ENCODE measurements at places on chromosomes 11 and 22. TPM values are rescaled to one million over a fixed set of nuclear protein-coding genes. Genes with fewer than 3 reads are reported as not detected.

GRCh38 chr11:122207921-122208764 lies 92.1 kb upstream of the BLID start:
- H3K4me1 ChIP-seq, result peaks cover 46% of the 10 kb centered on the region
- no peaks in the 10 kb centered on the region for H3K36me3 ChIP-seq
- no peak overlapping the region for H3K4me3 ChIP-seq
- no peak for DNase-seq
- H3K27me3 ChIP-seq, result no peaks in the 10 kb centered on the region

DNA sequence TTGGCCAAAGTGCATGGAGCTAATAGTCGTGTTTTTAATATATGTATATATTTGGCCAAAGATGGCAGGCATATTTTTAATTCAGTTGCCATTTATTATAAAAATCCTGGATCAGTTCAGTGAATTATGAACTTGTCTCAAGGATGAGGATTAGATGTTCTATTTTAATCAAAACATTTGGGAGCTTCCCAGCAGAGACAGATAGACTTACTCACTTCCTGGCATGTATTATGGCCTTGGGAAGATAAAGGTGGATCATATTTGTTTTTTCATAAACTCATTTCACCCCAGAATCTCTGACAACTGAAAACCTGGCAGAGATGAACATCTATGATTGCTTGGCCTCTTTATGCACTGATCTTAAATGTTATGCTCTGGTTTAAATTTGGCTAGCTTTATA lies 148.8 kb downstream of the NCAM1 start:
- no peak for DNase-seq
- no peaks in the 10 kb centered on the region for H3K4me1 ChIP-seq
- H3K4me3 ChIP-seq, result no peak overlapping the region
- no peaks in the 10 kb centered on the region for H3K27me3 ChIP-seq
- no peak overlapping the region for H3K27ac ChIP-seq

DNA sequence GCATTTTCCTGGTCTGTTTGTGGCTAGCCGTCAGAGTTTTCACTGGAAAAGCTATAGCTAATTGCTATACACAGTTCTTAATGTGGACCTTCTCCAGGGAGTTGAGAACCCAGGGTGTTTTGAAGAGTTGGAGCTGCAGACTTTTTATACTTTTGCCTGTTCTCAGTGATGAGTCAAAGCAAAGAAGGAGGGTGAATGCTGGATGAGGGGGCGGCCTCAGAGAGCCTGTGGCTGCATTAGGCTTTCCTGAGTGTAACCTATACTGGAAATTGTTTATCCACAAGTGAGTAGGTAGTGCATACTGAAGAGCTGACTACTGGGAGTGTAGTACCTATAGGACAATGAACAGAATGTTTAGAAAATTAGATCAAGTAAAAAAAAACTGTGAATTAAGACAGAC lies 79.7 kb upstream of the HORMAD2 start:
- H3K4me3 ChIP-seq, result no peak overlapping the region
- DNase-seq, result no peak
- H3K4me1 ChIP-seq, result no peaks in the 10 kb centered on the region
- H3K27ac ChIP-seq, result no peak overlapping the region
- H3K36me3 ChIP-seq, result peaks cover 16% of the 10 kb centered on the region

GRCh38 chr11:12261551-12261950 lies 115.8 kb upstream of the PARVA start:
- no peak overlapping the region for H3K27ac ChIP-seq
- no peak for DNase-seq
- H3K27me3 ChIP-seq, result no peaks in the 10 kb centered on the region
- H3K4me1 ChIP-seq, result no peaks in the 10 kb centered on the region
- no peaks in the 10 kb centered on the region for H3K36me3 ChIP-seq

DNA sequence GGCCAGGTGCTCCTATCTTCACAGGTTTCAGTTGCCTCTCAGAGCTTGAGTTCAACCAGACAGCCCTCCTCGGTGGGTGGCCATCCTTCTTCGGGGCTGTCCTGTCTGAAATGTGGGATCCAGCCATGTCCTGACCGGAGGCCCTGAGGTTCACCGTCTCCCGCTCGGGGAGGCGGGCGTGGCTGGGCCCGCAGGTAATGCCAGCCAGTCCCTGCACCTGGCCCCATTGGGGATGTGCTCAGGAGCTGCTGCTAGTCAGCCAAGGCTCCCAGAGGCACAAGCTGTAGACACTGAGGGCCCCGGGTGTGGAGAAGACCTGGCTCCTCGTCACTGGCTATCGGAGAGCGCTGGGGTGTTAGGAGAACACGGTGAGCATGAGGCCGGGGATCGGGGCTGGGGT lies 32.6 kb downstream of the TSPAN4 start:
- no peak overlapping the region for H3K4me3 ChIP-seq
- DNase-seq, result no peak
- no peaks in the 10 kb centered on the region for H3K4me1 ChIP-seq
- H3K27ac ChIP-seq, result no peak overlapping the region
- H3K27me3 ChIP-seq, result no peaks in the 10 kb centered on the region
- no peaks in the 10 kb centered on the region for H3K36me3 ChIP-seq

GRCh38 chr11:3167143-3168119 lies 2.3 kb upstream of the OSBPL5 start:
- H3K36me3 ChIP-seq, result no peaks in the 10 kb centered on the region
- H3K4me3 ChIP-seq, result no peak overlapping the region
- peaks cover 48% of the 10 kb centered on the region for H3K4me1 ChIP-seq
- H3K27ac ChIP-seq, result no peak overlapping the region
- no peaks in the 10 kb centered on the region for H3K27me3 ChIP-seq

DNA sequence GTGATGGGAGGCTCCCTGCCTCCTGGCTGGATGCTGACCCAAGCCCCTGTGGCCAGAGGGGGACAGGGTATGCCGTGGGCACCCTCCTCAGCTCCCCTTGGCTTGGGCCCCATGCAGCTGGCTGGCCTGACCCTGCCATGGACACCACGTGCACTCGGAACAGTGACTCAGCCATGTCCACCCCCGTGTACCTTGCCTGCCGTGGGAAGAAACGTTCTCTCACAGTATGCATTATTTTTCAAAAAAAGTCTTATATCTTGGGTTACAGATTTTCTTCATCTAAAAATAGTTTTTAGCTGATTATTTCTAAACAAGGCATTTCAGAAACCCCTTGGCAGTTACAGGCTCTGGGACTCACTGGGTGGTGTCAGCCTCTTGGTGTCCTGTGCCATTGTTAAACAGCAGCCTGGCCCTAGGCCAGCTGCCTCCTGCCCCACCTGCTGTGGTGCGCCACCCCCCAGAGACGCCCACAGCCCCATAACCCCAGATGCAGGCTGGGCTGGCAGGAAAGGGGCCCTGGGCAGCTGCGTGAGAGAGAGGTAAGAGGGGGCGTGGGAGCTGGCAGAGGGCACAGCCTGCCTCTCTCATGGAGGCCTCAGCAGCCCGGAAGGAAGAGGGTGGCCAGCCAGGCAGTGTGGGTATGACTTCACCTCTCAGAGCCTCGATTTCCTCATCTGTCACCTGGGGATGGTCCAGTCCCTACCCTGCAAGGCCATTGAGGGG lies 99.8 kb downstream of the MORC2 start:
- H3K36me3 ChIP-seq, result no peaks in the 10 kb centered on the region
- no peak overlapping the region for H3K4me3 ChIP-seq
- H3K27ac ChIP-seq, result no peak overlapping the region
- no peaks in the 10 kb centered on the region for H3K4me1 ChIP-seq
- DNase-seq, result no peak

GRCh38 chr22:35037089-35037488 lies 28.9 kb upstream of the ISX start:
- H3K4me1 ChIP-seq, result no peaks in the 10 kb centered on the region
- H3K4me3 ChIP-seq, result no peak overlapping the region
- no peak for DNase-seq
- H3K36me3 ChIP-seq, result no peaks in the 10 kb centered on the region
- no peak overlapping the region for H3K27ac ChIP-seq

DNA sequence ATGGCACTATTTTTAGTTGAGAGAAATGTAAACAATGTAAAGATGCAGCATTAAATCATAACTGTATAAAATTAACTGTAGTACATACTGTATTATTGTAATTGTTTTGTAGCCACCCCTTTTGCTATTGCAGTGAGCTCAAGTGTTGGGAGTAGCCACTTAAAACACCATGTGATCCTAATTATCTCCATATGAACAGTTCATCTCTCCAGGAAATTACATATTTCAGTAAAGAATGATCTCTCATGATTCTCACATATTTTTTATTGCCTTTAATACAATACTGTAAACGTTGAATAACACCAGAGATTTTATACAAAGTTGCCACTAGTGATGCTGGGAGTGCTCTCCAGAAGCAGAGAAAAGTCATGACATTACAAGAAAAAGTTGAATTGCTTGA lies 1768.6 kb downstream of the LRRC4C start:
- H3K36me3 ChIP-seq, result no peaks in the 10 kb centered on the region
- DNase-seq, result no peak
- H3K27ac ChIP-seq, result no peak overlapping the region
- no peaks in the 10 kb centered on the region for H3K27me3 ChIP-seq
- H3K4me1 ChIP-seq, result no peaks in the 10 kb centered on the region

- H3K4me3 ChIP-seq, result no peak within 1 kb of the TSS
- no peak for DNase-seq
- peaks cover 6% of the 10 kb centered on the region for H3K36me3 ChIP-seq
These were observed at the start of gene PTGDR2 for GRCh38 chr11:60855726-60856633. Gene PTGDR2, minus strand, starts transcription at chr11:60855950. Its CDS starts 2,228 bp downstream, at chr11:60853722.

DNA sequence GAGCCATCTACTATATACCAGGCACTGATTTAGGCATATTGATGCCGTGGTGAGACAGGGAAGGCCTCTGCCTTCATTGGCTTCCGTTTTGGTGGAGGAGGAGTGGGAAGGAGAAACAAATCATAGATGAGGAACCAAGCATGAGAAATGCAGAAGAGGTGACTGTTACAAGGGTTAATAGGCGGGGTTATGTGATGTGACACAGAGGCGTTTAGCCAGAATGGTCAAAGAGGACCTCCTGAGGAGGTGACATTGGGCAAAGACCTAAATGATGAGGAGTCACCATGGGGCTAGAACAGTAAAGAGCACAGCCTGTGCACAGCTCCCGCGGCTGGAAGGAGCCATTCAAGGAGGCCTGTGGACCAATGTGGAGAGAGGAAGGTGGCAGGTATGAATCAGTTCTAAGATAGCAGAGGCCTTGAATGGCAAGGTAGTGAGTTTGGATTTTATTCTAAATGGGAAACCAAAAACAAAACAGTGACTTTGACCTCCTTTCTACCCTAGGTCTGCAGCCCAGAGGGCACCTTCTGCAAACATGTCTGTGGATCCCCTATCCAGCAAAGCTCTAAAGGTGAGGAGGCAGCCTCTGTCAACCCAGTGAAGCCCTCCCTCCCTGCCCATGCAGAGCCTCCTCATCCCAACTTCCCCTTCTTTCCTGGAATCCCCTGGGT lies 11.7 kb downstream of the MAFF start:
- H3K27me3 ChIP-seq, result no peaks in the 10 kb centered on the region
- peaks cover 23% of the 10 kb centered on the region for H3K4me1 ChIP-seq
- DNase-seq, result no peak
- no peaks in the 10 kb centered on the region for H3K36me3 ChIP-seq
- peak overlapping the region; percentile 43 for H3K27ac ChIP-seq

DNA sequence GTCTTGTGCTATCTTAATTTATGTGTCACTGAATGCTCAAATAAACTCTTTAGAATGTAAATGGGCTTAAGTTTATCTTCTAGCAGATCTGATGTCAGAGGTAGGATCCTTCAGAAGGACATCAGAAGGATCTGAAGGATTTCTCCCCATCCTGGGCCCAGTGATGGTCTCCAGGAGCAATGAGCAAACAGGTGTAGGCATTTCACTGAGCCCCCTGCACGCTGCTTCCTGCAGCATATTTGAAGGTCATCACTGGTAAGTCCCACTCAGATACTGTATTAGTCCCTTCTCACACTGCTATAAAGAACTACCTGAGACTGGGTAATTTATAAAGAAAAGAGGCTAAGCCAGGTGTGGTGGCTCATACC lies 4.5 kb downstream of the GSTP1 start:
- no peak overlapping the region for H3K4me3 ChIP-seq
- H3K27ac ChIP-seq, result no peak overlapping the region
- peaks cover 27% of the 10 kb centered on the region for H3K4me1 ChIP-seq
- no peaks in the 10 kb centered on the region for H3K27me3 ChIP-seq
- no peak for DNase-seq

- no peaks in the 10 kb centered on the region for H3K27me3 ChIP-seq
- no peak overlapping the region for H3K4me3 ChIP-seq
- H3K27ac ChIP-seq, result no peak overlapping the region
These were observed 114.7 kb downstream of the CRYBB2 start for GRCh38 chr22:25334162-25334490.

Gene GGT1
- 4.9 TPM for total RNA-seq

Gene SF1
- total RNA-seq, result 278 TPM

Gene LIF
- 0.49 TPM for total RNA-seq

Gene SLC37A2
- 22.6 TPM for total RNA-seq

Gene C11orf86
- total RNA-seq, result not detected

Gene SLC22A8
- not detected for total RNA-seq

Gene OR2AG2
- not detected for total RNA-seq

Gene TMPRSS6
- total RNA-seq, result not detected

Gene SCGB1C1
- total RNA-seq, result not detected

Gene FAM111B
- 1.2 TPM for total RNA-seq

Measured in vagina (tissue), 2 donors.